ENCODE measurements at places on chromosomes 2 and 18.
A peak's percentile ranks its signal among the peaks of the same experiment; 100 is the strongest.

DNA sequence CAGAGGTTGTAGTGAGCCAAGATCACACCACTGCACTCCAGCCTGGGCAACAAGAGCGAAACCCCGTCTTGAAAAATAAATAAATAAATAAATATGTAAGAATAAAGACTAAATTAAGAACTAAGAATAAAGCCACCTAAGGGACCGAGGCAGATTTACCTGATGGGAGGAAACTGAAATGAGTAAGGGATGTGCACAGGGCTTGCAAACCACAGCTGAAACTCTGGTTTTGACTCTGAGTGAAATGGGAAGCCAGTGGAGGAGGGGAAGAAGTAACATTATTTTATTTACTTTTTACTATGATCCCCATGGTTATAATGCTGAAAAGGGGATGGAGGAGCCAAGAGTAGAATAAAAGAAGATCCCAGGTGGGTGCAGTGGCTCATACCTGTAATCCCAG lies 107.3 kb downstream of the CABYR start:
- no peak for DNase-seq

GRCh38 chr2:102975996-102976975 lies 214.5 kb downstream of the TMEM182 start:
- DNase-seq = peak; percentile 7

- DNase-seq = no peak
Observed at GRCh38 chr2:63866009-63866709, 24.5 kb downstream of the UGP2 start.

DNA sequence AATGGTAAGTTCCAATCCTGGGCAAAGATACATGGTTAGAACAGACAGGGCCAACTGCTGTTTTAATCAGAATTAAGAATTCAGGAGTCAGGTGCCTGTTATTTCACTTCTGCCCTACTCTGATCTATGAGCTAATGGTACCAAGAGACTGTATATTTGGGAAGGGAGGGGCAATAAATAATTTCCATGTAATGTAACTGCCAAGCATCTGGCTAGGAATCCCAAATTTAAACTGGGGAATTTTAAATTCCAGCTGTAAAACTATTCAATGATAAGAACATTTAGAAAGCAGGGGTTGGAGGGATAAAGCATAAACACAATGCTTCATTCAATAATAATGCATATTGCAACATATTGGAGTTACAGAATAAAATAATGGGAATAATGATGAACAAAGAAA lies 49.7 kb downstream of the SCN7A start:
- no peak for DNase-seq

DNA sequence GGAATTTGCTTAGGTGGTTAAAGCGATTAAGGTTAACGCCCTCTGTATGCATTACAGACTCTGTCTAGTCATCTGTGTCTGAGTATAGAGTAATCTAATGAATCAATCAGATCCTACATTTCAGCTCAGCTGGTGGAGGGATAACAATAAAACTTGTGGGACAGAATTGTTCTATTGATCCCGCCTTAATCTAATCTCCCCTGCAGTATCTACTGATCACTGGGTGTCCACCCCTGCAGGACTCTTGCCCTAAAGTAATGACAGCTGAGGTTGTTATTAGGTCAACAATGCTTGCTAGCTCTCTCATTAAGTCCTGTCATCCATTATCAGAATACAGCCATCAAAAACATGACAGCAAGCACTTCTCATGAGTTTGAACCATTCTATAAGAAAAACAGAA lies 462.6 kb upstream of the TMEFF2 start:
- peak; percentile 97 for DNase-seq

DNA sequence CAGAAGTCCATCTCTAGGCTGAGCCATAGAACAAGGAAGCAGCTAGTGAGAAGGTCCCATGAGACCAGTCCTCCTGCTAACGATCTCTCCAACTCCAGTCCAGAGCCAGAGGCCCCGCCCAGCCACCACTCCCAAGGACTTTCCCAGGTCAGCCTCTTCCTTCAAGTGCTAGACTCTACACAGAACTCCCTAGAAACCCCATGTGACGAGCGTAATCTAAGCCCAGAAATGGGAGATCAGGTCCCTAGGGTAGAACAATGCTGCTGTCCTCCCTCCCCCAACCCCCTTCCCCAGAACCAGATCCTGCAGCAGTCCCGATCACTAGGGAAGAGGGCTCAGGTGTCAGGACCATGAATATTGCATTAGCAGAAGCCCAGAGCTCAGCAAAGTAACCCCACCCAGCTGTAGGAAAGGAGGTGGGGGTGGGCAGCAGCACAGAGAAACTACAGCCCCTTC lies 6.9 kb downstream of the DCTN1 start:
- no peak for DNase-seq

DNA sequence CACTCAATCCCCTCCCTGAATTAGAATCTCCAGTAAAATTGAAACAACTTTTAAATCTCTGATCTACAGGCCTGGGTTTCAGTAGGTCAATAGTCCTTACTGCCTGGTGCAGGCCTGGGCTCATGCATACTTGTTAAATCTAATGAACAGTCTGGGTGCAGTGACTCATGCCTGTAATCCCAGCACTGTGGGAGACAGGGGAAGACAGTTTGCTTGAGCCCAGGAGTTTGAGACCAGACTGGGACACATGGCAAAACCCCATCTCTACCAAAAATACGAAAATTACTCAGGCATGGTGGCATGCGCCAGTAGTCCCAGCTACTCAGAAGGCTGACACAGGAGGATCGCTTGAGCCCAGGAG lies 94.7 kb upstream of the SP3 start:
- no peak for DNase-seq

DNA sequence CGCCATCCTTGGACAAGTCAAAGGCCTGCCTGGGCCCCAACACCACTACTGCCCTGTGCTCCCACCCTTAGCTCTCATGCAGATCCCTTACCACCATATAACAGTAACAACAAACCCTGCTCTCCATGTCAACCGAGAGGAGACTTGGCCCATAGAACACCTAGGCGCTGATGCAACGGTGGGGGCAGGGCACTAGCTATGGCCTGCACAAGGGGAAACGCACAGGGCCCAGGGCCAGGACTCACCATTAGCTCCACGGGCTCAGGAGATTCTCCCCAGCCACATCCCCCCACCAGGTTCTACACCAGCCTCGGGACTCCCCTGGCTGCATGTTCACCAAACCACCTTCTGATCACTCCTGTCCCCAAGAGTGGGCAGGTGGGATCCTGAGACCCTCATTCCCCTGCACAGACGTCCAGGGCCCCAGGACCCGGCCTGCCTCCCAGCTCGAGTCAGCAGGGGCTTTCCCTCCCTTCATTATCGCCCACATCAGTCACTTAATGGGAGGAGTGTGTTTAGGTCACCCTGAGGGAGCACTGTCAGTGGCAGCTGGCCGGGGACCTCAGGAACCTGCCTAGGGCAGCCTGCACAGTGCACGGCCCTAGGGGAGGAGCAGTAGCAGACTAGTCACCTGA lies 29.3 kb downstream of the ANKMY1 start:
- no peak for DNase-seq

DNA sequence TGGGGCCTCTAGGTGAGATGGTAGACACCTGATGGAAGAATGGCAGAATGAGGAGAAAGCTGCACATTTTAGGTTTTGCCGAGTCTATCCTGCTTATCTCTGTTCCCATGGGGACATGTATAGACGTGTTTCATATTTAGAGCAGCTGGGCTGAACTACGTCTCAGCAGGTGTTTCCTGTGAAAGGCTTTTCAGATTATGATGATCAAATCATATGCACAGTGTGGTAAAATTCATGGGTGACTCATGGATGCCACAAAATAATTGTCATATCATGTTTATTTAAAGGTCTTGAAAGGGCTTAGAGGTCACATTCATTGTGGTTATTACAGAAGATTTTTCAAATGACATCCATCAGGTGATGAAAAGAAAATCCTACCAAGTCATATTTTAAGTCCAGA lies 90.5 kb downstream of the ICOS start:
- no peak for DNase-seq

GRCh38 chr2:119517433-119517832 lies 6.8 kb downstream of the SCTR start:
- no peak for DNase-seq

GRCh38 chr18:24942144-24942543 lies 409.8 kb downstream of the ZNF521 start:
- peak; percentile 9 for DNase-seq

- no peak for DNase-seq
Observed at GRCh38 chr2:224780823-224781222, 64.7 kb upstream of the CCDC195 start.

DNA sequence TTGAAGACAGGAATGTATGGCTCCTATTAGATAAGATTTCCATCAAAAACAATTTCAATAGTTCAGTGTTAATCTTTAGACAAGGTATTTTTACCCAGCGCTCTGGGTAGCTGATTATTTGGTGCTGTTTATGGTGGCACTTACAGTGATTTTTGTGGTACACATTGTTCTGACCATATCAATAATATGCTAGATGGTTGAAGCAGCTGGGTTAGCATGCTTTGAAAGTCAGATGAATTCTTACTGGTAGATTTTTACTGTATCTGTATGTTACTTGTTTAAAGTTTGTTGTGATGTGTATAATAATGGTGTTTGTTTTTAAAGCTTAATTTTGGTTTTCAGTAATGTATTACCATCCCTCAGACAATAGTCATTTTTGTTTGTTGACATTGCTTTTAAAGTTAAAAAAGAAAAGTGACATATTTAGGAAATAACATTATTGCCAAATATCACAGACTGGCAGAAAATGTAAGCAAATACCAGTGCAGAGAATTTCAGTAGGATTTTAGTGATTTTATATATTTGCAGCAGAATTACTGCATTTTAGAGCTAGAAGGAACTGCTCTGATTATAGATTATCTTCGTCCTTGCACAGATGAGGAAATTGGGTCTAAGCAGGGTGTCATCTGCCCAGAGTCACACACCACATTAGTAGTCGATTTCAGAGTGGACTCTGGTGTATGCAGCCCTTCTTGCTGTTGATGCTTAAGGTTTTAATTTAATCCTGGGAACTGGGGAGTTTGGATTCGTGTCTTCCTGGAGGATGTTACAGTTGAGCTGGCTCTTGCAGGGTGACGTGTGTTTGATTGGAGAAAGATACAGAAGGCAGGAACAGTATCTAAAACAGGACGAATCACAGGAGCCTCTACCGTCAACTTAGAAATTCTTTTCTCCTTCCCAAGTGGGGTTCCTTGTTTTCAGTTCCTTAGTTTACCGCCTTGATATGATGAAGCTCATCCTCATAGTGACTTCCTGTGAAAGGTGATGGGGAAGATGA lies 6.6 kb downstream of the SOCS6 start:
- no peak for DNase-seq

DNA sequence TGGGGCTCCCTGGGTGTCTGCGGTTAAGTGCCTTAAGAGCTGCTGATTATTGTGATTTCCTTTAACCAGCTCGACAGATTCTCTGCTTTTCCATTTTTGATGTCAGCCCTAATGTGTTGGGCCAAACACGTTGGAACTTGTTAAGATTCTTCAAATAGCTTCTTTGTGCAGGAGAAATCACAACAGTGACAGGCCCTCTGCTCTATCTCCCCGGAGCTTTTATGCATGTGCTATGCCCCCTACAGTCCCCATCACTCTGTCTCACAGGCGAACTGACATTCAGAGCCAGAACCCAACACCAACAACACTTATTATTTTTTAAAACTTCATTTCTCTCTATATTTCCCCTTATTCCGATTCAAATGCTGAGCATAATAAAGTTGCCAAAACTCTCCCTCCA lies 371.7 kb upstream of the CELF4 start:
- DNase-seq = no peak
